ENCODE measurements at places on chromosomes 1 and 21.

DNA sequence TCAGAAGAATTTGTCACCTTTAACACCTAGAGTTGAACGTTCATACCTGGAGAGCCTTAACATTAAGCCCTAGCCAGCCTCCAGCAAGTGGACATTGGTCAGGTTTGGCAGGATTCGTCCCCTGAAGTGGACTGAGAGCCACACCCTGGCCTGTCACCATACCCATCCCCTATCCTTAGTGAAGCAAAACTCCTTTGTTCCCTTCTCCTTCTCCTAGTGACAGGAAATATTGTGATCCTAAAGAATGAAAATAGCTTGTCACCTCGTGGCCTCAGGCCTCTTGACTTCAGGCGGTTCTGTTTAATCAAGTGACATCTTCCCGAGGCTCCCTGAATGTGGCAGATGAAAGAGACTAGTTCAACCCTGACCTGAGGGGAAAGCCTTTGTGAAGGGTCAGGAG lies 52.3 kb downstream of the UBE4B start:
- no peak for DNase-seq

DNA sequence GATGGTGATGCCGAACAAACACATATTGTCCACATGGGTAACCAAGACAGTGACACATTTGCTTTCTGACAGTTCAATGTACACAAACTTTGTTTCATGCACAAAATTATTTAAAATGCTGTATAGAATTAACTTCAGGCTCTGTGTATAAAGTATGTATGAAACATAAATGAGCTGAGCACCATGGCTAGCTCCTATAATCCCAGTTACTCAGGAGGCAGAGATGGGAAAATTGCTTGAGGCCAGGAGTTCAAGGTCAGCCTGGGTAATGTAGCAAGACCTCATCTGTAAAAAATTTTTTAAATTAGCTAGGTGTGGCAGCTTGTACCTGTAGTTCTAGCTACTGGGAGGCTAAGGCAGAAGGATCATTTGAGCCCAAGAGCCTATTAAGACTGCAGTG lies 19.2 kb upstream of the RC3H1 start:
- no peak for DNase-seq

GRCh38 chr1:205228093-205228521 lies 361 bp downstream of the TMCC2 start:
- DNase-seq, result no peak

- no peak for DNase-seq
Measured at GRCh38 chr1:177119311-177119710, 45.2 kb downstream of the ASTN1 start.

DNA sequence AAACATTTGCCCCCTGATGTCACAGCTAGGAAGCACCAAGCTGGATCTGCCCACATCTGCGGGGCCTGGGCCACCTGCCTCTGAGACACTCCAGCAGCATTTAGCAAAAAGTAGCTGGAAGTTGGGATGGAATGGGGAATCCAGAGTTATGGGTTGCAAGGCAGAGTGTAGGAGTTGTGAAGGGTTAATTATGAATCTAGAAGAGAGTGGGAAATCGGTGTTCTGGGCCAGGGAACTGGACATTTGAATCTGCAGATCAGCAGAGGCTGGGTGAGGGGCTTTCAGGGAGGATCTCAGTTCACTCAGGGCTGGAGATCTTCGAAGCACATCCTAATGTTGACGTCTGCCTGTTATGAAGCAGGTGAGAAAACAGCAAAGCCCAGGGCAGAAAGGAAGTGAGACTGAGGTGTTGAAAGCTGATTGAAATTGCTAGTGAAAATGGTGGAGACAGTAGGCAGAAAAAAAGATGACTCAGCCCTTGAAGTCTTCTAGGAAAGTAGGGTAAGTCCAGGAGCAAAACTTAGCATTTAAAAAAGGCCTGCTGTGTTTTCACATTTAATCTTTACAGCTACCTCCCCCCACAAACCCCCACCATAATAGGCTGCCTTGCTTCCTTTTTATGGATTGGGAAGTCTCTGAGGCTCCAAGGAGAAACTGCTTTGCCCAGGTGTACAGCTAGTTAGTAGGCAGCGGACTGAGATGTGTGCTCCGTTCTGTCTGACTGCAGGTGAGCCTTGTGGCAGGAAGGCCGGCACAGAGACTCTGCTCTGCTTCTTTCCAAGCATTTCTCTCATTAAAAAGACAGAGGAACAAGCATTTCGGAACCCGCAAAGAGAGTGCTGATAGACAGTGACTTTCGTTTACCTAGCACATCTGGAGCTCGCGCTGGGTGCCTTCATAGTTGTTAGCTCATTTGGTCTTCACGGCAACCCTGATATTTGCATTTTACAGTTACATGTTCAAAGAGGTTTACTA lies 7.2 kb downstream of the VANGL1 start:
- peak; percentile 26 for DNase-seq

GRCh38 chr1:114342376-114342775 lies 168.6 kb downstream of the TRIM33 start:
- no peak for DNase-seq

- peak; percentile 2 for DNase-seq
Measured at GRCh38 chr1:85203573-85204171, 2.9 kb upstream of the SYDE2 start.

- DNase-seq, result no peak
Measured at GRCh38 chr1:190303501-190303900, 174.2 kb downstream of the BRINP3 start.

DNA sequence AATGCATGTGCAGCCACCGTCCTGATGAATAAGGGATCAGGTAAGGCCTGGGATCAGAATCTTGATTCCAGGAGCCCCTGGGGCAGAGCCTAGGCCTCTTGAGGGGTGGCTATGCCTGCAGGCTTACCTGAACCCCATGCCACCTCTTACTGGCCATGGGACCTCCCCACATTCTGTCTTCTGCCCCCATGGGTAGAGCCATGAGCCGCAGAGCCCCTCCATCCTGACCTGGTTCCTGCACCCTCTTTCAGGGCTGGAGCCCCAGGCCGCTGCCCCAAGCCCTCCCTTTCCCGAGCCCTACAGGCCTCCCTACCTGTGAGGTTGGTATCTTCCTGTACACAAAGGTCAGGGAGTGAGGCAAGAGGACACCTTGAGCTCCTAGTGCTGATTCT lies 120.8 kb downstream of the DMRTB1 start:
- no peak for DNase-seq

GRCh38 chr1:236159704-236160539 lies 17.6 kb downstream of the GPR137B start:
- no peak for DNase-seq

DNA sequence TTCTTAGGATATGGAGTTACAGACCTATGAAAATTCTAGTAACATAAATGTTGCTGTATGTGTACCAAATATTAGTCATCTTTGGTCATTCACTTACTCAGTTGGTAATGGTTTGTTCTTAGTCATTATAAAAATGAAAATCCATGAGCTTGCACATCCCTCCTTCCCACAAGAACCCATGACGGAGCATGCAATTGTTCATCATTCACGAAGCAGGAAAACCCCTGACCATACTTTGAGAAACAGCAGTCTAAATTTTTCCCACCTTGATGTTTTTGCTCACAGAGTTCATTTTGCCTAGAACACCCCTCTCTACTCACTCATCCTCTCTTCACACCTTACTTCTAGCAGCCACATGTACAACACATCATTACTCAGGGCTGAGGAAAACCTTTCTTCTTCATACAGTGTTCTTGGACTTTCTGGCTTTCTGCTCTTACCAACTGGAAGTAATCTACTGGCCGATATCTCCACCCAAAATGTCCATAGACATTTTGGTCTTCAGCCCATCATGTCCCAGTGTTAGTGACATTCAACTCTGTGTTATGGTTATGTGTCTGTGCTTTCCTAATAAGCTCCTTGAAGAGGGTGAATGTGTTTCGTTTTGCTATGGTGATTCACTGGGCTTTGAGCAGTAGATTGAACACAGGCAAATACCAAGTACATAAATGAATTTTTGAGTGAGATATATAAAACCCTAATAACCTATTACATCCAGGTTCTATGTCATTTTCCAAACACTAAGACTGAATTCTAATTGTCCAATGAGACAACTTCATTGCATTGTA lies 189.9 kb downstream of the ZC3H11B start:
- DNase-seq, result peak; percentile 70

GRCh38 chr21:29121759-29122158 lies 8.7 kb upstream of the MAP3K7CL start:
- no peak for DNase-seq

DNA sequence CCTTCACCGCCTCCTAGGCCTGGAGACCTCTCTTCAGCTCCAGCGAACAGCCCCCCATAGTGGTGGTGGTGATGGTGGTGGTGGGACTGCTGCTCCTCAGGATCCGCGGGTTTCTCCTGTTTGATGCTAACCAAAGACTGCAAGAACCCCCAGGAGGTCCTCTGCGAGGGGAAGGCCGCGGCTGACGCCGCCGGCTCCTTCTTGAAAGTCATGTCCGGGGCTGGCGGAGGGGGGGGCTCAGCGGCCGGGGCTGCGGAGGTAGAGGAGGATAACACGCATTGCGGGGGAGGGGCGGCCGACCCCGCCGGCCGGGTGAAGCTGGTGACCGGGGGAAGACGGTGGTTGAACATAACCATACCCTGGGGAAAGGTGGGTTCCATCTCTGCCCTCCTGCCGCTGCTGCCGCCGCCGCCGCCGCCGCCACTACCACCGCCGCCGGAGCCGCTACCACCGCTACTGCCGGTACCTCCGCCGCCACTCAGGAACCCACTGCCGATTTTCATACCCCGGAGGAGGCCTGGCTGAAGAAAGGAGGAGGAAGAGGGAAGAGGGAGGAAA lies 554 bp downstream of the ZNF281 start:
- peak; percentile 57 for DNase-seq

DNA sequence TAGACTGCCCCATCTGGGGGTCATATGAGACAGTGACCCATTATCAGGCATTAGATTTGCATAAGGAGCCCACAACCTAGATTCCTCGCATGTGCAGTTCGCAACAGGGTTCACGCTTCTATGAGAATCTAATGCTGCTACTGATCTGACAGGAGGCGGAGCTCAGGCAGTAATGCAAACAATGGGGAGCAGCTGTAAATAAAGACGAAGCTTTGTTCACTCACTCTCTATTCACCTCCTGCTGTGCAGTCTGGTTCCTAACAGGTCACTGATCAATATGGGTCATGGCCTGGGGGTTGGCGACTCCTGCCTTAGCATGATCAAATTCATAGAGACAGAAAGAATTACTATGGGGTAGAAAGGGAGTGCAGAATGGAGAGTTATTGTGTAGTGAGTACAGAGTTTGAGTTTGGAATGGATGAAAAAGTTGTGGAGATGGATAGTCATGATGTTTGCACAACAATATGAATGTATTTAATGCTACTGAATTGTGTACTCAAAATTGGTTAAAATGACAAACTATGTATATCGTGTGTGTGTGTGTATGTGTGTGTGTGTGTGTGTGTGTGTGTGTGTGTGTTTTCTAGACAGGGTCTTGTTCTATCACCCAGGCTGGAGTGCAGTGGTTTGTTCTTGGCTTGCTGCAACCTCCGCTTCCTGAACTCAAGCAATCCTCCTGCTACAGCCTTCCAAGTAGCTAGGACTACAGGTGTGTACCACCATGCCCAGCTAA lies 42.2 kb downstream of the BTF3L4 start:
- DNase-seq, result no peak

GRCh38 chr21:19692231-19692630 lies 1288.6 kb upstream of the TMPRSS15 start:
- DNase-seq, result no peak

DNA sequence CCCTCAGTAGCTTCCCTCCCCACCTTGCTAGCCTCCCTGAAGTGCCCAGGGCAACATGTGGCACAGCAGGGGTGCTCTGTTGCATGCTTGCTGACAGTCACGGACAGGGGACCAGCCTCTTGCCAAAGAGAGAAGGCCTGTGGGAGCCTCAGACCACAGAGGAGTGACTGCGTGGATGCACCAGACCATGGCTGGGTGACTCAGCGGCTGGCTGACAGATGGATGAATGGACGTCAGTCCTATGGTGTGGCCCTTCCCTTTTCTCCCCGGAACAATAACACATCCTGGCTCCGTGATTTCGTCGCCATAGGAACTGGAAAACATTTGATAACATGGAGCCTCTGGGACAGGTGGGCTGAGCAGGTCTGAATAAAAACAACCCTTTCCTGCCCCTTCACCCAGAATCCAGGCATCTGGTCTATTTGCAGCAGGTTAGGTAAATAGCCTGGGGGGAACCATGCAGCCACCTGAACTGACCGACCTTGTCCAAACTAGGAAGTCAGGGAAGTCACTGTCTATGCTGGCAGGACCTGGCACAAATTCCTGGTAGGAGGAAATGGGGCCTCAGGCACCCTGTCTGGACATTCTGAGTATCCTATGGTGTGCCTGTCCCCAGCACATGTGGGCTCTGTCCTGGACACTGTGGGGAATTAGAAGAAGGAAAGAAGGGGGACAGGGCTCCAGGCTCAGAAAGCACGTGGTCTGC lies 53.3 kb downstream of the NENF start:
- peak; percentile 95 for DNase-seq

- peak; percentile 13 for DNase-seq
Measured at GRCh38 chr1:35931446-35932157, 697 bp downstream of the AGO3 start.

DNA sequence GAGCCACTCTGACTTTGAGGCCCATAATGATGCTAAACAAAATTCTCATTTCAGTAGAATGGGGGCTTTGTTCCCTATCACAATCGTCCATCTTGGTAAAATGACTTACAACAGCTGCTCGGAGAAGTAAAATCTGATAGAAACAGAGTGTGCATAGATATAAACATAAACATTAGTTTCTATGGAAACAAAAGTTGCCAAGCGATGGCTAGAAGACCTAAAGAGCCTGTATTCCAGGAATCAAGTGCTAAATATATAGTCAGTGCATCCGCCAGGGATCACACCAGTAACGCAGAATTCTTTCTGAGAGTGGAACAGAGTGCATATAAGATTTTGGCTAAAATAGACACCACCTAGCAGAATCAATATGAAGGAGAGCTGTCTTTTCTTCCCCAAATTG lies 91.2 kb upstream of the KAZN start:
- DNase-seq, result no peak

DNA sequence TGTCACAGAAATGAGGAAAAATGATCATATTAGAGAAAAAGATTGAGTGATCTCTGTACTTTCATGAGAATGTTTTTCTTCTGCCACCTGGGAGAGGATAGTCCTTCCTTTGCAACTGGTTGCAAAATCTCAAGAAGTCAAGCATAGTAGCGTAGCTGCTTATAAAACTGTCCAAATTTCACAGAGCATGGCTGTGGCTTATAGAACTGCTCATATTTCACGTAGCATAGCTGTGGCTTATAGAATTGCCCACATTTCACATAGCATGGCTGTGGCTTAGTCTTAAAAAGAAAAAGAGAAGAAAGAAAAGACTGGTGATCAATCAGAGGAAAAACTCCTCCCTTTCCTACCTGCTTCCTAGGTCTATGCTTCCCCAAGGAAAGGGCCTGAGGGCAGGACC lies 329.5 kb downstream of the SIPA1L2 start:
- DNase-seq, result no peak

Measured in astrocyte of the spinal cord (primary cell).